ENCODE measurements at places on chromosomes 2 and 18. TPM values are rescaled to one million over a fixed set of nuclear protein-coding genes. Genes with fewer than 3 reads are reported as not detected.

MLPH gene
- 3.4 TPM for total RNA-seq

FAM124B gene
- total RNA-seq, result 0.83 TPM

IL18RAP gene
- total RNA-seq, result not detected

ABCB11 gene
- not detected for total RNA-seq

ABCA12 gene
- total RNA-seq, result 0.02 TPM

SLC23A3 gene
- 1.2 TPM for total RNA-seq

HOXD1 gene
- total RNA-seq, result not detected

METTL21A gene
- total RNA-seq, result 68.6 TPM

DLGAP1 gene
- 20.0 TPM for total RNA-seq

MAP3K19 gene
- total RNA-seq, result not detected

NUP35 gene
- total RNA-seq, result 53.6 TPM

LDLRAD4 gene
- total RNA-seq, result 1.8 TPM

PASK gene
- total RNA-seq, result 66.1 TPM

C2orf66 gene
- total RNA-seq, result not detected

GNLY gene
- total RNA-seq, result not detected

PTPRM gene
- total RNA-seq, result 6.2 TPM

CYB5A gene
- total RNA-seq, result 93.2 TPM
